Glutamatergic neuron (in vitro differentiated cells): ENCODE measurements at places on chromosomes 16 and 17. TPM values are rescaled to one million over a fixed set of nuclear protein-coding genes. Genes with fewer than 3 reads are reported as not detected.

The TBC1D3D gene
- 2.2 TPM for total RNA-seq

- no peak for DNase-seq
These were observed 111.7 kb downstream of the IRF8 start for GRCh38 chr16:86010680-86011141.

GRCh38 chr16:52912565-52913173, 140.0 kb downstream of the CHD9NB start:
- DNase-seq: peak; percentile 80

DNA sequence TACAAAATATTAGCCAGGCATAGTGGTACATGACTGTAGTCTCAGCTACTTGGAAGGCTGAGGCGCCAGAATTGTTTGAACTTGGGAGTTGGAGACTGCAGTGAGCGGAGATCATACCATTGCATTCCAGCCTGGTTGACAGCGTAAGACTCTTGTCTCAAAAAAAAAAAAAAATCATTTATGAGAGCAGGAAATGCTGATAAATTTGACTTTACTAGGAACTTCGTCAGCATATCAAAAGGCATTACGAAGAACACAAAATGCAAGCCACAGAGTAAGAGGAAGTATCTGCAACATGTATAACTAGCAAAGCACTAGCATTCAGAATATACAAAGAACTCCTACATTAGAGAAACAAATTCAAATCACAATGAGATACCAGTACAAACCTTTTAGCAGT, 279.3 kb downstream of the ZFHX3 start:
- DNase-seq: no peak

GRCh38 chr17:49223517-49224197, 6.9 kb downstream of the PHOSPHO1 start:
- DNase-seq: peak; percentile 87

DNA sequence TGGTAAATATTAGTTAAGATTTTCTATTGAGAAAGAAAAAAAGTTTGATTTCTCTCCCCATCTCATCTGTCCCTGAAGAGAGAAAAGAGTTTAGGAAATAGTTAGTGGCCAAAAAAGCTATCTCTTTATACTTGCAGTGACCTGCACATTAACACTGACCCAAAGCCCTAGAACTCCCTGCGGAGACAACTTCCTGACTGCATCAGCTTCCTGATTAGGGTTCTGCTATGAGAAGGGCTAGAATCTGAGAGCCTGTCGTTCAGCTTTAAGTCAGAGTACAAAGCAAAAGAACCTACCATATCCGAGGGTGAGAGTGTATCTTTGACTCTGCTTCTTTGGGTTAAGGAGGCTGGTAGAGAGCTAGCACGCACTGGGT, 24.7 kb downstream of the LIMD2 start:
- no peak for DNase-seq

GRCh38 chr16:49407873-49408550, 34.4 kb downstream of the C16orf78 start:
- peak; percentile 93 for DNase-seq
